ENCODE measurements at places on chromosomes 1 and 21.

DNA sequence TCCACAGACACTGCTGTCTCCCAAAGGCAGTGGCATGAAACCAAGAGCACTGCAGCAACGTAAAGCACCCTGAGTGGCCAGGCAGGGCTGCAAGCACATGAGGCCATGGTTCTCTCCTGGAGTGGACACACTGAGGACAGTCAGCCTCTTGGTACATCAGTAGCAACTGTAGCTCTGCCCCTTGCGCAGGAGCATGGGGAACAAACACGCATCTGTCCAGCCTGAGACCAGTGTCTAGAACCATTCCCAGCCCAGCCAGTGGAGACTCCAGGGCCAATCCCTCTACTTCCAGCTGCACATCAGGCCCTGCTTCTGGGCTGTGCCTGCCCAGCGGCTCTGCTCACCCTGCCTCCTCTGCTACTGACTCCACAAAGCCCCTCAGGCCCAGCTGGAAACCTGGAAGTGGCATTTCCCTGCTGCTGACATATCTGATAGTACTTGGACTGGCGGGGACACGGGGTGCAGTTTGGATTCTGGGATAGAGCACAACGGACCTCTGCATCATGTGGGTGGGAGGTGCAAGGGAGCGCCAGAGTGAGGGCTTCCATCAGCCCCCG, 49.0 kb downstream of the TOR1AIP2 start:
- no peak for DNase-seq

- DNase-seq, result no peak
These were observed 72.4 kb downstream of the PIK3CD start for GRCh38 chr1:9723926-9724325.

DNA sequence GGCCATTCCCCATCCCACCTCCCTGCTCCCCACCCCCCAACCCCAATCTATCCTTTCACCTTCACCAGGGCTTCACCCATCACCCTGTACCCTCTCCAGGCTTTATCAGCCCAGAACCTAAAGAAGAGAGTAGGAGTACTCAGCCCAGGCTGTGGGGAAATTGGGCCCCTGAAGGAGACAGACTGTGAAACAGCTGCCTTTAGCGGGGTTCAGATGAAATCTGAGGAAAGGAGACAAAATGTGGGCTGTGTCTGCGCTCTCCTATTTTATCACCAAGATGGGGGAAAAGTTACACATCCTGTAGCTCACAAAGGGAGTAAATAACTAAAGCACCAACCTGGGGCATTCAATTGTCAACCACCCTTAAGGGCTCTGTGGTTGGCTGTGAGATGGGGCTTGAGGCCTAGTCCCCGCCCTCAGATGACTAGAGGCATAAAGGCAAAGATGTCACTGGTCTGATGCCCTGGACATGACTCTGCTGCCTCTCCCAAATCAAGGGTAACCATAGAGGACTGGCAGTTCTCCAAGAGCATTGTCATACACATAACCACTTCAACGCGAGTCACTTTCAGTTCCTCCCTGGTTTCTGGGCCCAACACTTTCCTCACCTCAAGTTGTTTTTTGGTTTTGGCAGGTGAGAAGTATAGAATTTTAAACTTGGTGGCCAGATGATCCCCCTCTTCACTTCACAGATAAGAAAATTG, 30.0 kb downstream of the SLC27A3 start:
- peak; percentile 52 for DNase-seq

DNA sequence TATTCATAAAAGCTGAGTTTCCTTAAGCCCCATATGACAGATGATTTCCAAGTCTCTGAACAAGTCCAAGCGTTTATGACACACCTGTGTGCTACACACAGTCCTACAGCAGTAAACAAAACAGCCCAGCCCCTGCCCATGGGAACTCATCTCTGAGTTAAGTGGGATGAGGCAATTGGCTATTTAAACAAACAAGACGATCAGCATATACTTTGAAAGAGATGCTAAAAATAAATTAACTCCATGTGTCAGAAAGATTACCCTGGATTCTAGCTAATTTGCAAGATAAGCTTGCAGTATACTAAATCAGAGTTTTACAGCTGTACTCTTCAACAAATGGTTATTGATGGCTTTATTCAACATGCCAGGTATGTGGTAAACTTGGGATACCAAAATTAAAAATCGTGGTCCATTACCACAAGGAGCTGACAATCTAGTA, 7.0 kb downstream of the PSMG1 start:
- DNase-seq, result no peak

DNA sequence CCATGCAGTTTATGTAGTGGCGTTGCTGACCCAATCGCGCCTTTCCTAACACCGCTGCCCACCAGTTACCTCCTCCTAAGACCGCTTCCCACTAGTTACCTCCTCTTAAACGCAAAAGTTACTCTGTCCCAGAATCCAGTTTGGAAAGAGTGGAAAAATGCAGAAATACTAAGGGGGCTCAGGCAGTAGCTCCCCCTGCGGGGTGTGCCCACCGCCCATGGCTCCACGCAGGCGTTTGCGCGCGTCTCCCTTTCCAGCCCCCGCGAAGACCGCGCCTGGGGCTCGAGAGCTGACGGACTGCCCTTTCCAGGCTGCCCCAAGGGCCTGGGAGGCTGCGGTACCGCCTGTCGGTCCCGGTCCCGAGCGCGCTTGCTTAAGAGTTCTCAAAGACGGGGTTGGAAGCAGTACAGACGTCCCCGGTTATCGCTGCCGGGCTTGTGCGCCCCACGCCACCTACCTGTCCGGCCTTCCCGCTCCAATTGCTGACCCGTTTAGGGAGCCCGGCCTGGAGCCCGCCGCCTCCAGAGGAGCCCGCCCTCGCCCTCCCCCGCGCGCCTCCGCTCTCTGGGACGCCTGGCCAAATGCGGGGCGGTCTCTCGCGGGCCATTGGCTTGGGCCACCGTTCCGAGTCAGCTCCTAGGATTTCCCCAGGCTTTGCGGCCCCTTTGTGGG, 414.1 kb upstream of the ESRRG start:
- no peak for DNase-seq

DNA sequence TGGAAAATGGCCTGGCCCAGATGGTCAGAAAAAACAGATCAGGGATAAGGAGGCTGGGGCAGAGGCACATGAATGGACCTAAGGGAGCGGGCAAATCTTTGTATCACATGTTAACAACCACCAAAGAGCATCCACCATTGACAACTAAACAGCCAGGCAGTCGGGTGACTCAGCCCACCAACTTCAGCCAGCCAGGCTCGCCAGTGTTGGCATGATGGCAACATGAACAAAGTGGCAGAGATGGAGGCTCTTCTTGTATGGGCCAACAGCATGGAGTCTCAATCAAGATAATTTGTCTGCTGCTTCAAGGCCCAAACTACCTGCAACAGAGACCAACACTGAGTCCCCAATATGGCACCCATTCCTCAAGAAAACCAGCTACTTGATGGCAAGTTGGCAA, 16.5 kb upstream of the KIAA1614 start:
- DNase-seq, result no peak
